Progenitor cell of endocrine pancreas (in vitro differentiated cells): ENCODE measurements at places on chromosomes 2 and 18. TPM values are rescaled to one million over a fixed set of nuclear protein-coding genes. Genes with fewer than 3 reads are reported as not detected.

GRCh38 chr2:121137571-121137970 lies 147.4 kb downstream of the TFCP2L1 start:
- no peak for DNase-seq

DNA sequence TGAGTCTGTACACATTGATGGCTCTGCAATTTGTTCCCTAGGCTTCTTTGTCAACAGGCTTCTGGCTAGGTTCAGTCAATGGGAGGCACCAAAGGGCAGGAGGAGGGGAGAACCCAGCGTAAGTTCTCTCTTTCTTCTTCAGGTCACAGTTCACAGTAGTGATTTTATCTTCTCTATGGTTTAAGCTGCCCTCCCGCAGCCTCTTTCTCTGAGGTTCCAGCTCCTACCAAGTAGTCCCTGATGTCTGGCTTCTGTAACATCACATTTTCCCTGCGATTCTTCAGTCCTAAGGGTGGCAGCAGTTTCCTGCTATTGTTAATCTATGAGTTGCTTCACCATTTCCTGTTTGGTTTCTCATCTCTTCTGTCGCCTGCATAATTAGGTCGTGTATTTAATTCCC lies 107.4 kb downstream of the CPO start:
- no peak for DNase-seq

GRCh38 chr2:23940718-23941620 lies 706 bp downstream of the UBXN2A start:
- no peak for DNase-seq

EHD3 gene
- 7.0 and 7.3 TPM in 2 replicates for total RNA-seq

DNA sequence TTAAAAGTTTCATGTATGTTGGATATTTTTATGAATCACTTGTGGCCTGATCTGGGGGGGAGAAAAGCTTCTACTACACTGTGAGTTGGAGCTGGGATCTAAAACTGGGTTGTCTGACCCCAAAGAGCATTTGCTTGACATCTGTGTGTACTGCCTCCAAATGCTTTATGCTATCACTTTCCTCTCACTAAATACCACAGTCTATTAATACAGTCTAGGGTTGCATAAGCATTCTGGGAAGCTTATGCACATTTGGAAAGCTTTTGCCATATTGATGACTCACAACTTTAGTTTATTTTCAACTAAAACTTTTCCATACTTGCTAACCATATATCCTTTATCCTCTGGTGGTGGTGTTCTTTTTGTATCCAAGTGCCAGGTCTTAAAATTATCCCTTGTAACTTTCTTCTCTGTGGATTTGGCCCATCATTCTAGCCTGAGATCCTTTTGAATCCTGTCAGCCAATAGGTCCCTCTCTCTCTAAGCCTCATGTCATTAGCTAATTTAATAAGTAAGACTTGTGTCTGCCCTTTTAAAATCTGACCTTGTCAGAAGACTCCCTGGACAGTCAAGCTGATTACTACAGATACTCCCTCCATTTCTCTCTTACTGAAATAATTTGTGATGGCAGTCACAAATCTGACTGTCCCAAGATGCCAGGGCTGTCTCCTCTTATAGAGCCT lies 72.7 kb downstream of the NXPH2 start:
- no peak for DNase-seq

ST6GAL2 gene
- total RNA-seq = 8.0 and 8.3 TPM in 2 replicates

GRCh38 chr18:58348951-58349350 lies 279.9 kb downstream of the ALPK2 start:
- no peak for DNase-seq

CIB4 gene
- total RNA-seq = not detected in 2 replicates

GRCh38 chr2:147845411-147845971 lies 662 bp downstream of the ACVR2A start:
- DNase-seq = no peak

DNA sequence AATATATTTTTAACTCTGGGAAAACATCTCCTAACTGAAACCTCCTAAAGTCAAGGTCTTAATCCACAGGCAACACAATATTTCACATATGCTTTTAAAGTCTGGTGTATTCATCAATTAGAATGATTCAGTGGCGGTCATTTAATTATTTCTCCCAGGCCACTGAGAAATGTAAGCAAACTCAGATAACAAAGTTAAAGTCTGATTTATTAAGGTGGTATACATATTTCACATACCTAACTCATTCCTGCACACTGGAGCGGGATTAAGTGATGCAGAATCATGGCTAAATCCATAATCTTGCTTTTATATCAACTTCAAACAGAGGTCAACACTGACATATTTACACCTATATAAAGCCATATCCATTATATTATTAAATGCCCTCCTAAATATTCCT lies 43.7 kb downstream of the FRZB start:
- DNase-seq = no peak

DNA sequence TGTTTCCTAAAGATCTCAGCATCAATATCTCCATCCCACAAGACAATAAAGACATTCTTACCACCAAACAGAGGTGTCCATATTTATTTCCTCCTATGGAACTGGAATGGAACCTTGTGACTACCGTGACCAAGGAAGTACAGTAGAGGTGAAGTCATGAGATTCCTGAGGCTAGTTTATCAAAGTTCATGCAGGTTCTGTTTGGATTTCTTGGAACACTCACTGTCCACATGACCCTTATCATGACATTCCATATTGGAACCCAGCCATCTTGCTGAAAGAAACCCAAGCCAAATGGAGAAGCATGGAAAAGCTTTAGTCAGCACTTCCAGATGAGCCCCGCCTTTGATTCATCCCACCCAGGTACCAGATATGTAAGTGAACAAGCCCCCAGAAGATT lies 516.0 kb upstream of the POU3F3 start:
- no peak for DNase-seq

NTSR2 gene
- total RNA-seq = not detected in 2 replicates

DNA sequence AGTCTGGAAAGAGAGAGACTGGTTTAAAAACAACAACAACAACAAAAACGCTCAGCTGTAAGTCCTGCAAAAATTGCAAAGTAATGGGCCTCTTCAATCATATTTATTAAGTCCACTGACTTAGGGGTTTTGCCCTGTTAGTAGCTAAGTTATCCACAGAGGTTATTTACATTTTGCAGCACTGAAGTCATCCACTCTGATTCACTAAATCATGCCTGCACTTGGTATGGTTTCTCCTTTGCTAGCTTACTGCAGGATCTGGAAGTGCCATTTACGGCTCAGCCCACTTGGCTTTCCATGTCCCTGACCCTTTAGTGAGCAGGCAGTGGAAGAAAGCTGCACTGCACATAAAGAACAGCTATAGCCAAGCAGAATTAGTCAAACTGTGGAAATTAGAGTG lies 484.4 kb downstream of the NRXN1 start:
- no peak for DNase-seq

LRRC30 gene
- total RNA-seq = not detected in 2 replicates

COL5A2 gene
- 4.5 and 6.4 TPM in 2 replicates for total RNA-seq

- DNase-seq = no peak
Observed at GRCh38 chr2:236298924-236299475, 34.8 kb upstream of the ASB18 start.

GRCh38 chr18:29225351-29225750 lies 1048.4 kb upstream of the CDH2 start:
- DNase-seq = no peak

DNA sequence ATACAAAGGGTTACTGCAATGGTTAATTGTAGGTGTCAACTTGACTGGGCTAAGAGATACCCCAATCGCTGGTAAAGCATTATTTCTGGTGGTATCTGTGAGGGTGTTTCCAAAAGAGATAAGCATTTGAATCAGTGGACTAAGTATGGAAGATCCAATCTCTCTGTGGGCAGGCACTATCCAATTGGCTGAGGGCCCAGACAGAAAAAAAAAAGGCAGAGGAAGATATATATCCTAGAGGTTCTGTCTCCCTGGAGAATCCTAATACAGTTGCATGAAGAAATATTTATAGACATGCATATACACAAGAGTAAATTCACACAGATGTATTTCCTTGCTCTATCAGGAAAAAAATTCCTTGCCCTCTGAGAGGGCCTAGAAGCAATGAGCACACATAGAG lies 43.9 kb downstream of the TBC1D8 start:
- DNase-seq = no peak

GRCh38 chr2:48578313-48578712 lies 39.3 kb upstream of the GTF2A1L start:
- DNase-seq = no peak

CD28 gene
- total RNA-seq = not detected in 2 replicates

PSTPIP2 gene
- total RNA-seq = 6.1 and 7.0 TPM in 2 replicates

GRCh38 chr2:47336259-47337238 lies 66.4 kb upstream of the MSH2 start:
- no peak for DNase-seq

DNA sequence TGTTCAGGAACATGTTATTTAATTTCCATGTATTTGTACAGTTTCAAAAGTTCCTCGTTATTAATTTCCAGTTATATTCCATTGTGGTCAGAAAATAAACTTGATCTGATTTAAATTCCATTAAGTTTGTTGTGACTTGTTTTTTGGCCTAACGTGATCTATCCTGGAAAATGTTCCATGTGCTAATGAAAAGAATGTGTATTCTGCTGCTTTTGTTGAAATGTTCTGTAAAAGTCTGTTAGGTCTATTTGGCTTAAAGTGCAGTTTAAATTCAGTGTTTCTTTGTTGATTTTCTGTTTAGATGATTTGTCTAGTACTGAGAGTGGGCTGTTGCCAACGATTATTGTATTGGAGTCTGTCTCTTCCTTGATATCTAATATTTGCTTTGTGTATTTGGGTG lies 148.0 kb downstream of the UBR3 start:
- no peak for DNase-seq
